ENCODE measurements at places on chromosomes 12 and 14. TPM values are rescaled to one million over a fixed set of nuclear protein-coding genes. Genes with fewer than 3 reads are reported as not detected.

The RND1 gene
- polyA plus RNA-seq, result 5.8 TPM

The TRIP11 gene
- 8.7 TPM for polyA plus RNA-seq

The C12orf76 gene
- polyA plus RNA-seq, result 202 TPM

The ZDHHC22 gene
- polyA plus RNA-seq, result 5.1 TPM

The C1RL gene
- 2.1 TPM for polyA plus RNA-seq
